GM13976 (cell line): ENCODE measurements at places on chromosomes 16 and 17.

GRCh38 chr16:74592847-74593246 lies 14.1 kb downstream of the GLG1 start:
- DNase-seq, result no peak

DNA sequence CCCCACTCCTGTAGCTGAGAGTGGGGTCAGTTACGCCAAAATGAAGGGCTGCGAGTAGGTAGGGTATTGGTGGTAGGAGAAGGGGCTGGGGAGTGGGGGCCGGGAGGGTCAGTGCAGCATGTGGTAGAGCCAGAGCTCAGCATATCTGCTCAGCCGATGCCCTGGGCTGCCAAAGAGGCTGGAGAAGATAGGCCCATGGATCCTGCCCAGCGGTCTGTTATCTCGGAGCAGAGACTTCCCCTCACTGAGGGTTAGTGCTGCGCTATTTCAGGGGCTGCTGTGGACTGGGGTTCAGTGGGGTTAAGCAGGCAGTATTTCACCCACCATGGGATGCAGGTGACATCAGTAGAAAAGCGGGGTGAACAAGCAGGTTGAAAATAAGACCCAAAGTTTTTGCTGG lies 19.7 kb downstream of the RHBDL3 start:
- DNase-seq, result no peak

DNA sequence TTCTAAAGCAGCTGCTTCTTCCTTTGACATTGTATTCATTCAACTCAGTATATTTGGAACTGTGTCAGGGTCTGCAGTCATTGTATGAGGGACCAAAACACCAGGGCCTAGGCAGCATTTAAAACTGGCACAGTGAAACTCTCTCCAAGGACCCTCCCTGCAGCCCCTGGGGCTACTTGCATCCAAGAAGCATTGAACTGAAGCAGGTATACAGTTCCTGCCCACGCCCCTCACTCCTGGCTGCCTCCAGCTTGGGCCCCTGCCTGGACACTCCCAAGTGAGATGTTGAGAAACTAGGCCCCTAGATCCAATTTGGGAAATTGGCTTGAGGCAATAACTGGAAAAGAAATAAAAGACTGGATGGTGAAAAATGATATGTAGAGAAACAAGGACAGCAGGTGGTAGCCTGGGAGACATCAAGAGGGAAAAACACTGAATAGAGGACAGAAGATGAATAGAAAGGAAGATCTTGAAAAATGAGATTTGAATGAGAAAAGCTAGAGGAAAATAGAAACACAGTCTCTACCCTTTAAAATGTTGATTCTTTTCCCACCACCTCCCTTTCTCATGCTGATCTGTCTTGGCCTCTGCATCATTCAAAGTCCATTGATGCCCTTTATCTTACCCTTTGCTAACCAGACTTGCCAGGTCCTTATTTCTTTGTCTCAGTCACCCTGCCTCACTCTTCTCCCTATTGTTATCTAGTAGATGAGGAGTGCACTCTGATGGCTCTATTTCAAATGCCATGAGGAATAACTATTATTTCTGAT lies 368.8 kb upstream of the CDH8 start:
- DNase-seq, result no peak

GRCh38 chr17:40341808-40342503 lies 22.6 kb downstream of the GJD3 start:
- DNase-seq, result peak; percentile 64

- DNase-seq, result no peak
These were observed 194.1 kb upstream of the GSE1 start for GRCh38 chr16:85418978-85419491.

DNA sequence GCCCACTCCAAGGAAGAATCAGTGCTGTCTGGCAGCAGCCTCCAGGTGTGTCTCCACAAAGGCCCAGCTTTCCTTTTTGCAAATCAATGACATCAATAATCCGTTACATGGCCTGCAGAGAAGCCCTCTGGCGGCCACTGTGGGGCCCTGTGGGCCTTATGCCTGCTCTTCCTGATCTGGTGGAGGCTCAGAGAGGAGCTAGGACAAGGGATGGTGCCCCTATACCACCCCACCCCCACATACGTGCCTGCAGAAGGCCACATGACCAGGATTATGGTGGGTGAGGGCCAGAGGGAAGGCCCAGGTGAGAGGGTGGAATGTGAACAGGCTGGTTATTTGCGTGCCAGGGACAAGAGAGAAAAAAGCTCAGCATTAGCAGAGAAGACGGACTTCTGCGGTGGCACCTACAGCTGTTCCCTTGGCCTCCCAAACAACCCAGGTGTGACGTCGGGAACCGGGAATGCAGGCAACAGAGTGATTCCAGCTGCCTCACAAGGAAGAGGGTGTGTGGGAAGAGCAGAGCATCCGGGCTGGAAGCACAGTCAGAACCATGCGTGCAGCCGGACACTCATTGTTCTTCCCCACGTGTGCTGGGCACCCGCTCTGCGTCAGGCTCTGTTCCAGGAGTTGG lies 22.5 kb downstream of the EIF4A3 start:
- peak; percentile 47 for DNase-seq

DNA sequence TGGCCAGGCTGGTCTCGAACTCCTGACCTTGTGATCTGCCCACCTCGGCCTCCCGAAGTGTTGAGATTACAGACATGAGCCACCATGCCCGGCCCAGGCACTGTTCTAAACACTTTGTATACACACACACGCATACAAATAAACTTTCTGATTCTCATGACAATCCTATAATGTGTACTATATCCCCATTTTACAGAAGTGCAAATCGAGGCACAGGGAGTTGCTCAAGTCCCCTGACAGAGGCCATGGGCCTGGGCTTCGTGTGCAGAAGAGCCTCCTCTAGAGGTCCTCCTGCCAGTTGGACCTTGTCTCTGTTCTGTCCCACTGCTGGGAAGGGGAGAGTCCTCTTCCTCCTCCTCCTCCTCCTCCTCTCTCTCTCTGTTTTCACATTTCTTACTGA lies 9.9 kb upstream of the GPRC5B start:
- no peak for DNase-seq

DNA sequence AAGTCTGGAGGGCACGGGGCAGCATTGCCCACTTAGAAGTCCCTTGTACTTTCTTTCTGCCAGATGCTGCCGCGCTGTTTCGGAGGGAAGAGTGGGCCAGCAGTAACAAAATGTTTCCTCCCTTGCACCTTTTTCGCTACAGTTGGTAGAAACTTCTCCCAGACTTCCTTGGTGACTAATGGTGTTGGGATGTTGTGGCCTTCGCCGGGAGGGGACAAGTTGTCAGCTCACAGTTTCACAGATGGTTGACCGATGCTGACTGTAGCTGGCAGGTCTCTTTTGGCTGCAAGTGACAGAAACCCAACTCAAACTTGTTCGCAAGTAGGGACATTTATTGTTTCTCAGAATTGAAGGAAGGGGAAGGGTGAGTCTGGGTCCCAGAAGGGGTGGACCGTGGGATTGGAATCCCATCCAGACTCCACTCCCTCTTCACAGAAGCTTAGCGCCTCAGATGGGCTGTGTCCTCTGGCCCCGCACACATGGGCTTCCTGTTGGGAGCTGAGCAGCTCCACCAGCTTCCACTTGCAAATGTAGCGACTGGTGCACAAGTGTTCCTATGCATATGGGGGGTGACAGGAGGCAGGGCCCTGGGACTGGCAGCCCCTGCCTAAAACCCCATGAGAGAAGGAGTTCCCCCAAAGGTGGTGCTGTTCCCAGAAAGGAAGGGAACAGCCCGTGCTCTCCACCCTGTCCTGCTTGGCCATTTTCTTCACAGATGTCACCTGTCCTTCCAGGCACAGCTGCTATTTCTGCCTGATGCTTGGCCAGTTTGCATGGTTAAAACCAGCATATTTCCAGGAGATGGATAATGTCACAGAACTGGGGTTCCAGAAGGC lies 30.9 kb upstream of the RPRML start:
- DNase-seq, result no peak
